Fibroblast of skin of right quadriceps (primary cell): ENCODE measurements at places on chromosomes 3 and 15.

DNA sequence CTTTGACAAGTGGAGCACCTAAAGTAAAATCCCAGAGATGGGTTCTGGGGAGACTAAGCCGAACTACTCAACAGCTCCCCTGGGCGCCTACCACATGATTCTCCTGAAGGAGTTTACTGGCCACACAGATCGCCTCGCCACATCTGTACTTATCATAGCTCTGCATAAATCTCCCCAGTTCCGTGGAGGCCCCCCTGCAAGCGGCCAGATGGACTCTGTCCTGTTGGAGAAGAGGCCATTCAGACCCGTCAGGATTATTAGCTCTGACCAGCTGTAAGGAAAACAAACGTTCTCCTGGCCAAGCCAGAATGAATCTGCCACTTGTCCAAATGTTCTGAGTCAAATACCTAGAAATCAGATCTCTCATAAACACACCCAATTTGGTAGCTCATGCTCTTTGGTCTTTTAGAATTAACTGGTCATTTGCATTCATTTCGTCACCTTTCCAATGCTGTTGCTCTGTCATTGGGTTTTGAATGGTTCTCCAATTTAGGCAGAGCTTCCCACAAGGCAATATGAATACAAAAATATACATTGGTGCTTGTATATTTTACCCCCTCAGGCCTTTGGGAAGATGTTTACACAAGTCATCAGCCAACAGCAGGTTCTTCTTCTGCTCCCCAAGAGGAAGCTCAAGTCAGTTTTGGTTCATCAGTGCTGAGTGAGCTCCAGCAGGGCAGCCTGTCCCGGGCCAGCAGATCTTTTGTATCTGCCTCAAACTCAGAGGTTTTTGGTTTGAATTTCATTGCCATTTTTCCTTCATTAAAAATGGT lies 124.5 kb downstream of the THSD4 start:
- DNase-seq: no peak

- no peak for DNase-seq
Observed at GRCh38 chr3:28399206-28399605, 50.6 kb upstream of the AZI2 start.

DNA sequence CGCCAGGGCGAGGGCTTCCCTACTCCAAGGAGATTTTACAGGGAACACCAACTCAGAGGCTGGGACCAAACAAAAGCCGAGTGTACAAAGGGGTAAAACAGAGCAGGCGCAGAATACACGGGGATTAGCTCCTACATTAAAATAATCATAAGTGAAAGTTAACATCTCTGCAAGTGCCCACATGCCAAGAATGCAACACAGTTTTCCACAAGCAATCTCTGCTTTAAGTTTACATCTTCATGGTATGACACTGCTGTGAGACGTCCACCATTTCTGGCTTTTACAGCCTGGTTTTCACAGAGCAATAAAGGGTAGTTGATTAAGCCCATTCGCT lies 500 bp upstream of the VGLL3 start:
- DNase-seq: no peak

GRCh38 chr3:195458316-195458717 lies 15.5 kb upstream of the ACAP2 start:
- no peak for DNase-seq

GRCh38 chr15:40881351-40881750 lies 7.3 kb upstream of the RHOV start:
- no peak for DNase-seq

- no peak for DNase-seq
Observed at GRCh38 chr15:77907824-77908751, 169.4 kb downstream of the TBC1D2B start.

DNA sequence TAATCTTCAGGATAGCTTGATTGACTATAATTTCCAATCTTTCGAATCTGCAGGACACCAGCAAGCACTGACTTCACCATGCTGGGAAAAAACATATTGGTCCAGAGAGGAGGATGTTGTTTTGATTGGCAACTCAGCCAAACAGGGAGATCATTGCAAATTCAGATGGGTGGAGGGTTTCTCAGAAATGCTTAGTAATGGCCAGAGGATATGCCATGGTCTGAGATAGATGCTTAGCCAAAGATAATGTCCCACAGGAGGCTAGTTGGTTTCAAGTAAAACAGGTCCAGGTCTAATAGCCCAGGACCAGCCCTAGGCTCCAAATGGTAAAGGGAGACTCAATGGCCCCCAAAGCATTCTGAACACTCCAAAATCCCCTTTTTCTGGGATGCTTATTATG lies 46.7 kb upstream of the CCDC80 start:
- peak; percentile 55 for DNase-seq

DNA sequence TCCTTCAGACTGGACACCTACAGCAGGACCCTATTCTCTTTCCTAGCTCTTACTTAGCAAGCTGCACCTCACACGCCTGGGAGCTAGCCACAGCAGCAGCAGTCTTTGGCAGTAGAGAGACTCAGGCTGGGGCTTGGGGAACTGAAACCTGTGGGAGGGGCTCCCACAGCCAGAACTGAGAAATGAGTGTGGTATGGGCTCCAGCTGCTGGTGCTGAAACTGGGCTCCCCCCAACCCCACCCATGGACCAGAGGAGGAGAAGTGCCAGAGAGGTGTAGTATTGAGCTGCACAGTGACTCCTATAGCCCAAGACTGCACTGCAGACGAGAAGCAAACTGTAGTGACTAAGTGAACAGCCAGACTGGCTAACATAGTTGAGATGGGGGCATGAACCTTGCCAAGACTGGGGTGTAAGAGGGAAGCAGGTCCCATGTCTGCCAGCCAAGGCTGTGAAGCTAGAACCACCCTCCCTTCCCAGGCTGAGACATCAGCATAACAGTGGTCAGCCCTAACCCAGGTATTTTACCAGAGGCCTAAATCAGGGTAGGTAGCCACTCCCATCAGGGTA lies 62.5 kb downstream of the MYO5A start:
- DNase-seq: no peak

DNA sequence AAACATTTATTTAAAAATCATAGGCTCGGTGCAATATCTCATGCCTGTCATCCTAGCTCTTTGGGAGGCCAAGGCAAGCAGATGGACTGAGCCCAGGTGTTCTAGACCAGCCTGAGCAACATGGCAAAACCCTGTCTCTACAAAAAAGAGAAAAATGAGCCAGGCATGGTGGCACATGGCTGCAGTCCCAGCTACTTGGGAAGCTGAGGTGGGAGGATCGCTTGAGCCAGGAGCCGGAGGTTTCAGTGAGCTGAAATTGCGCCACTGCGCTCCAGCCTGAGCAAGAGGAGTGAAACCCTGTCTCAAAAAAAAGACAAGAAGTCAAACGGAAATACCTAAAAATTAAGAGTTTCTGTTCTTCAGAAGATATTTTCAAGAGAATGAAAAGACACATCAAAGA lies 122.3 kb downstream of the RSL24D1 start:
- no peak for DNase-seq

DNA sequence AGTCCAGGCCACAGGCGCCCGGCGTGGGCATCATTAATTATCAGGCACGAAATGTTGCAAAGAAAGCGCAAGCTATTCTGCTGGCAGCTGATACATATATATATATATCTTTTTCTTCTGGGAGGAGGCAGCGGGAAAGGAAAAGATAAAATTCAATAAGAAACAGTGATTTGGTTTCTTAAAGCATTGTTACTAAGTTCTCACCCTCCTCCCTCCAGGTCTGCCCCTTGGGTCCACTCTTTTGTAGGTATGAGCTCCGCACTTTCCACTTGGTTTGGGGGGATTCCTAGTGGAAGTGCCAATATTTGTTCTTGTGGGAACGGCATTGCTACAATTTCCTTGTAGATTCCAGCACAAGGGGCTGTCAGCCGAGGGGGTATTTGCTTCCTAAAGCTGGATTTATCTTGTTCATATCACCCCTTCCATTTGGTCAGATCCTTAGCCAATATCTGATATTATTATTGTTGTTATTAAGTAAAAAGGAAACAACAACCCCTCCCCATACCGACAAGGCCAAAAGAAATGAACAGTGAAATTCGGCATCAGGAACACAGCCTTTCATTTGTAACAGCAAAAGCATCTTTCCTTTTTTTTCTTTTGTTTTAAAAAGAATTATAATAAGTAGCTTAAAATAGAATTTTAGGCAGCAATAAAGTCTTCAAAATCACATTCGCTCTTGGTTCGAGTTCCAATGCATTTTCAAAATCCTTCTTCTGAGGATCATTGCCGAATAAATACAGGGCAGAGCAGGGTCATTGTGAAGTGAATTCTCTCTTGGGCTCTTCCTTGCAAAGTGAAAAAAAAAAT lies 15.6 kb downstream of the ZIC1 start:
- no peak for DNase-seq

GRCh38 chr3:177145381-177145780 lies 51.9 kb downstream of the TBL1XR1 start:
- DNase-seq: no peak

DNA sequence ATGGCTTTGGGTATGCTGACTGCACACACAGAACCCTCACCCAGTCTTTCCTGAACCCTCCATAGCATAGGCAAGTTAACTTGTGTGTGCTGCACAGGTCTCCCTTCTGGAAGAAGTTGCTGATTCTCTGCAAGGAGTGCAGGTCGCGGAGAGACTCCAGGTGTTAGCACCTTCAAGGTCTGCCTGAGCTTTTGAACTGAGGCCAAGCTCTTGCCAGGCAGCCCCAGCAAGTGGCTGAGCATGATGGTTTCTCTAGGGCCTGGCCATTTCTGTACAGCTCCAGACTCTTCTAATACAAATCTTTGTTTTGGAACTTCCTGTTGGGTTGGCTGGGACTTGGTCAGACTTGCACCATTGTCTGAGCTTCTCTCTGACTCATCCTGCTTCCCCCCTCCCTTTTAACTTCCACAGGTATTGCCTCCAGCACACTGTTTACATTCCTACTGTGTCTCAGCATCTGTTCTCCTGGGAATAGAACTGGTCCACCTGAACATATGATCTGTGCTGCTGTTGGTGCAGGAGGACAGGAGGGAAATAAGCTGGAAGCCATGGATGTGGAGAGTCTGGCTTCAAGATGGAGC lies 53.3 kb downstream of the KY start:
- DNase-seq: no peak

DNA sequence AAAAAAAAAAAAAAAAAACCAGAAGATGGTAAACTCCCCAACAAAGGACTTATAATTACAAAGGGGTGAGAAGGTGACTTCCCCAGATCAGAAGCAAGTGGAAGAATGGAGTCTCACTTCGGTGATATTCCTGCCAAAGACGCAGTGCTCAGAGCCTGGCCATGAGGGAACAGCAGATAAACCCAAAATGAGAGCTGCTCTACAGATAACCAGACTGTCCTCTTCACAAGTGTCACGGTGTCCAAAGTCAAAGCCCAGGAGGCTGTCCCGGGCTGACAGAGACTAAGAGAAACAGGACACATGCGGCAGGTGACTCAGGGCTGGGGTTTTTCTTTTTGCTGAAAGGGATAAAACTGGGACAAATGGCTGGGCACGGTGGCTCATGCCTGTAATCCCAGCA lies 48.8 kb downstream of the HMCES start:
- no peak for DNase-seq

- no peak for DNase-seq
Observed at GRCh38 chr15:63890617-63891016, 56.9 kb upstream of the HERC1 start.

- DNase-seq: no peak
Observed at GRCh38 chr3:38165722-38166387, 518 bp downstream of the OXSR1 start.

DNA sequence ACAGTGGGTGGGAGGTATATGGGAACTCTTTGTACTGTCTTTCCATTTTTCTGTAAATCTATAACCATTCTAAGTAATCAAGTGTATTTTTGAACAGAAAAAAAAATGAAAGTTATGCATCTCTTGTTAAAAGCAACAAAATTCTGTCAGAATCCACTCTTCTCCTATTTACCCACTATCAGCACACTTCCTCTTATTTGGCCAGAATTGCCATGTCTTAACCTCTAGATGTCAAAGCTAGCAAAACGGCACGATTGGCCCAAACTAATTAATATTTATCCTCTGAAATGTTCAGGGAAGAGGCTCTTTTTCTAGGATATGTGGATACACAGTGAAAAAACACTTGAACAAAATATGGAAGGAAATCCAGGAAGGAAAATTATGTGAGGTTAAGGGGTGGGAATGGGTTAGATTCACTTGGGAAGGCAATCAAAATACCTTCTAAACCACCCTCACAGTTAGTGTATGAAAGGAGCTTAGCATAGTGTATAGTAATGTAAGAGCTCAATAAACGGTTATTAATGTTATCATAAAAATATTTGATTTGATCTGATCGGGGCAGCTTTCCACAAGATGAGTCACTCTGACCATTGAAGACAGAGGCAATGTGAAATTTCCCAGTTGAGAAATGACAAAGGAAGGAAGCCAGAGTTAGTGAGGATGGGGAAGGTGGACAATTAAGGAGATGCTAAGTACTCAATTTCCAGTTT lies 20.1 kb upstream of the TGFBR2 start:
- DNase-seq: no peak

DNA sequence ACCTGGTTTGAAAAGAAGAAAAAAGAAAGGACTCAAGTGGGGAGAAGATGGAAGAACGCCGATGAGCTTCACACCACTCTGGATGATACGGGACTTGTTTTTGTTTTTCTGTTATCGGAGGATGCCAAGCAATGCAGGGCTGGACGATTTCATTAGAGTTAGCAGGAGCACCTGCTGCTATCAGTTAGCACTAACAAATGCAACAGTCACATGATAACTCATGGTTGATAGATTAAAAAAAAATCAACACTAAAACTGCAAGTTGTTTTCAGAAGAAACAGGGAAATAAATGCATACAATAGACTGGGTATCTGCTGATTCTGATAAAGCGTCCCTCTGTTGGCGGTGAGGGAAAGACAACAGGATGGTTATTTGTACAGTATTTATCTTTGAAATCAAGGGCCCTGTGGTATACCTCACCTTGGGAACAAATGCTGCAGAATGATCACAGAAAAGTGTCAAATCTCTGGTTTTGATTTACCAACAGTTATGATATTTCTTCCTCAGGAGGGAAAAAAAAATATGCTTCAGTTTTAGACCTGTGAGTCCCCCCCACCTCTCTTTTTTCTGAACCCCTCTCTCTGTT lies 575.1 kb downstream of the FOXP1 start:
- no peak for DNase-seq

- DNase-seq: no peak
Observed at GRCh38 chr3:108297647-108298046, 1.3 kb downstream of the HHLA2 start.

GRCh38 chr3:180358179-180358578 lies 243.8 kb upstream of the TTC14 start:
- DNase-seq: peak; percentile 49

GRCh38 chr3:134057006-134057653 lies 27.4 kb upstream of the SLCO2A1 start:
- DNase-seq: peak; percentile 33

DNA sequence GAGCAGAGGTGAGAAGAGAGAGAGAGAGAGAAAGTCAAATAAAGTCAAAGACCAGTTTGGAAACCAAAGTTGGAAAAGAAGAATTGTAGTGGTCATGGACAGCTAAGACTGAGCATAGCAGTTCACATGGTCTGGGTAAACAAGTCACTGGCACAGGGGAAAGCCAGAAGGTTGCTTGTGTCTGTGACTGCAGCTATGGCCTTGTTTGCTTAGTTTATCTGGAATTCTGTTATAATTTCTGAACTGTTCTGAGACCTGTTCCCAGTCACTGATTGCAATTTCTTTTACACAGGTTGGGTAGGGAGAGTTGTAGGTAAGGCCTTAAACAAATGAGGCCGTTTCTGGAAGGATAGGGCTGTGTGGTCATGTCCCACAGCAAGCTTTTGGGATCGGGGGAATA lies 43.4 kb upstream of the MYZAP start:
- no peak for DNase-seq

GRCh38 chr15:78170848-78171773 lies 21.9 kb downstream of the IDH3A start:
- DNase-seq: no peak

GRCh38 chr15:59501597-59501996 lies 63.6 kb downstream of the FAM81A start:
- DNase-seq: peak; percentile 49
